PC-3 (cell line): ENCODE measurements at places on chromosomes 2 and 18. TPM values are rescaled to one million over a fixed set of nuclear protein-coding genes. Genes with fewer than 3 reads are reported as not detected.
A peak's percentile ranks its signal among the peaks of the same experiment; 100 is the strongest.

Gene MATN3
- 1.1 and 1.6 TPM in 2 replicates for total RNA-seq

Gene MERTK
- total RNA-seq, result 2.5 and 3.9 TPM in 2 replicates

Gene MFSD2B
- total RNA-seq, result not detected in 2 replicates

Gene RFTN2
- 0.07 TPM in 1 of 2 replicates, not detected in the other for total RNA-seq

Gene LYPD1
- 16.1 and 18.7 TPM in 2 replicates for total RNA-seq

Gene TDRD15
- total RNA-seq, result not detected in 2 replicates

Gene OXER1
- total RNA-seq, result not detected in 2 replicates

Gene ECEL1
- total RNA-seq, result not detected in 2 replicates

DNA sequence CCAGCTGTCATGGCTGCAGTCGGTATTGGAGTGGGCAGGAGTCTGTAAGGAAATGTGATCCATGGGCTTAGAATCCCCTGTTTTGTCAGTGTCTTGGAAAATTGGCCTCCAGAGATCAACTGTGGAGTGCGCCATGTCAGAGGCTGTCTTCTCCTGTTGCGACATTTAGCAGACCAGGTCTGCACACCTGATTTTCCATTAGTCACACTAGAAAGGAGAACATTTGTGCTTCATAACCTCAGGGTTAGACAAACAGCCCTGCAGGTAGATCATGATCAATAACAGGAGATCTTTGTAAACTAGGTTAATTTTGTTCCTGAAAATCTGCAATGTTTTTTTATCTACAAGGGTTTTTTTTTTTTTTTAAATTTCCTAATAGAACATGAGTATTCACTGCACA is 28.0 kb downstream of the LDLRAD4 start:
- no peak for DNase-seq

DNA sequence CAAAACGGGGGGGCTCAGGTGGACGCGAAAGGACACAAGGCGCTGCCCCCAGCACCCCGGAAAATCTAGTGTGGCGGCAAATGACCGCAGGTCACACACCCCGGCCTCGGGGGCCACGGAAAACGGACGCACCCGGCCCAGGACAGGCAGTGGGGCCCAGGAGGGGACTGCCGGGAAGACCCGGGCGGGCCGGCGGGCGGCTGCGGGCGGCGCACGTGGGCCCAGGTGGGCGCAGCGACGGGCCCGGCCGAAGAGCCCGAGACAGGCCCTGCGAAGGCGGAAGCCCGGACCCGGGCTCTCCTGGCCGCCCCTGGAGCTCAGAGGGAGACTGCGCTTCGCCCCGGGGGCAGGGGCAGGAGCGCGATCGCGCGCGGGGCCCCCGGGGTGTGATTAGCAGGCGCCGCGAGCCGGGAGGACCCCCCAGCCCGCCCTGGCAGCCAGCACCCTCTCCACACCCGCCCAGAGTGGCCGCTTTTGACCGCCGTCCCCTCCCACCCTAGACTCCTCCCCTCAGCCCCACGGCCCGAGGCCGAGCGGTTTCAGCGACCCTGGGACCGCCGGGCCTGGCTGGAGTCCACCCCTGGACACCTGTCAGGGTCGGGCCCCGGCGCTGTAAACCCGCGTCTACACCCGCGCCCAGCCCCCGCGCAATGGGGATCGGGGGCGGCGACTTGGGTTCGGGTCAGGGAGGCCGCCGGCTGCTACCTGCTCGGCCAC is 773 bp downstream of the MBP start:
- peak; percentile 45 for DNase-seq

- no peak for DNase-seq
These were observed 86.0 kb downstream of the FMNL2 start for GRCh38 chr2:152420936-152421335.

DNA sequence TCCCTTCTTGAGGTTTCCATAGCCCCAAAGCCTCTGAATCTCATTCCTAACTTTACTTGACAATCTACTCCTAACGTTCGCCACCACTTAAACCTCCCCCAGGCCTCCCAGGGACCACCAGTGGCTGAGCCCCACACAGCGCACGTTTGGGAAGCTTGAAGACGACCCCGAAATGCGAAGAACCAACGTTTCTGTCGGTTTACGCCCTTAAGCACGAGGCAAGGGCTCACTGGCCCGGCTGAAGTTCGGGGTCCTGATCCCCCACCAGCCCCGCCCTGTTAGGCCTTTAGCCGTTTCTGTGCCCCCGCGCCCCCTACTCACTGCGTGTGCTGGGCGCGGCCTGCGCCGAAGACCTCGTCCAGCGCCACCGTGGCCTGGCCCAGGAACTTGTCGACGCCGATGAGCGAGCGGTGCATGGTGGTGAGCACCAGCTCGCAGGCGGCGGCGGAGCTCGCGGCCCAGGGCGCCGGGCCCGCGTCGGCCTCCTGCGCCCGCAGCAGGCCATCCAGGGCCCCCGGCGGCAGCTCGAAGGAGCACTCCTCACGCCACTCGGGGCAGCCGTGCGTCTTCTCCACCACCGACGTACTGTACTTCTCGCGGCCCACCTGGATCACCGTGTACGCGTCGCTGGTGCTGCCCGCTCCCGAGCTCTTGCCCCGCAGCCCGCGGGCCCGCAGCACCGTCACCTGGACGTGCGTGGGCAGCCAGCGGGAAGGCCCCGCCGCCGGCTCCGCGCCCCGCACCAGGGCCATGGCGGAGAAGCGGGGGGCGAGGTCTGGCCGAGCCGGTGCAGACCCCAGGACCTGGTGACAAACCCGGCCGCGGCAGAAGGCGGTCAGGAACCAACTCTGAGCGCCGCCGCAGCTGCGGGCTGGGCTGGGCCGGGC is 479 bp downstream of the RAB11FIP5 start:
- DNase-seq, result peak; percentile 36

GRCh38 chr2:27323596-27324285 is 844 bp upstream of the MPV17 start:
- peak; percentile 6 for DNase-seq

DNA sequence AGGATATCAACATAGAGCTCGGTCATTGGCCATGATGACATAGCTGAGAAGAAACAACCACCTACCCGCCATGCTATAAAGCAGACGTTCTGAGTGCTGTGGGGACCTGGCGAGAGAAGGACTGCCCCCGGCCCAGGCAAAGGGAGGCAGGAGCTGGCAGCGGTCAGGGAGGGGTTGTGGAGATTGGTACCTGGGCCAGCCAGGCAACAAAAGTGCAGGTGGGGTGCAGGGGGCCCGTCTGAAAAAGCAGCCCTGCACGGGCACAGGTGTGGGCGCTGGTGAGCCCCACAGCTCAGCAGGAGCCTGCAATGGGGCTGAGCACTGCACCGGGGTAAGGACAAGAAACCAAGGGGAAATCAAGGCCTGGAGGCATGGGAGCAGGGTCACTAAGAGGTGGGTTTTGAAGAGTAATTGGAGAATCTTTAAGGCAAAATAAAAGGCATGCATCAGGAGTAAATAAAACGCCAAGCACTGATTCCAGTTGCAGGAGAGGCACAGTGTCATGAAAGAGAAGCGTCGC is 464.0 kb downstream of the EIPR1 start:
- DNase-seq, result no peak

DNA sequence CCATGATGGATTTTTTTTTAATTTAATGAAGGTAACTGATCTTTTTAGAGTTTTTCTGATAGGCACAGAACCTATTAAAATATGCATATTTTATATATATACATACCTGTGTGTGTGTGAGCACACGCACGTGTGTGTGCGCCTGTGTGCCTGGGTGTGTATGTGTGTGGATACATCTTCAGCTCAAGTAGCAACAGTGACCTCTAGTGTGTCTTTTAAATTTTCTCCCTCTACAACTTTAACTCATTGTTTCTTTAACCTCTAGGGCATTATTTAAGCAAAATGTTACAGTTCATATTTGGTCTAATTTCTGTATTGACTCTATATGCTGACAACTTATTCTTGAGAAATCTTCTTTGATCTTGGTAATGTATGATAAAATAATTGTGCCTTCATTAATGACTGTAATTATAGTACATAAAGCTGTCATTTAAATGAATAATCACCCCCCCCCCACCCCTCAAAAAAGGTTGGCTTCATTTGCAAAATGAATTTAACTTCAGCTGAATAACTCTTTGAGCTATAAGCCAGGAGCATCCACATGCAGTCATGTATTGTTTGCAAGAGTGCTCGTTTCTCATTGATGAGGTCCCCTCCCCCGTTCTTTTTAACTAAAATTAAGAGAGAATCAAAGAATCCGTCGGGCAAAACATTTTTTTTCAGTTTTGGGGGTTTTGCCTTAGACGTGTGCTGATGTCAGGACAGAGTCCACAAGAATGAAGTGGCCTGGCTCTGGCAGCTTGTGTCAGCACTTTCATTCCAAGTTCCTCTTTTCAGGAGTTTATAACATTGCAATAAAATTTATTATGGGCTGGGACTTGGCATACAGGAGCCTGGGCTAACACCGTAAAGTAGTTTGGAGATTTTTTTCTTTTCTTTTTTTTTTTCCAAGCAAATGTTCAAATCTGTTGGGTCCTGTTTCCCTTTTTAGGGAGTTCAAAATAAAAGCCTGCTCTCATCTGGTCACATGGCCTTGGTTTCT is 80.0 kb downstream of the ETAA1 start:
- DNase-seq, result peak; percentile 76

DNA sequence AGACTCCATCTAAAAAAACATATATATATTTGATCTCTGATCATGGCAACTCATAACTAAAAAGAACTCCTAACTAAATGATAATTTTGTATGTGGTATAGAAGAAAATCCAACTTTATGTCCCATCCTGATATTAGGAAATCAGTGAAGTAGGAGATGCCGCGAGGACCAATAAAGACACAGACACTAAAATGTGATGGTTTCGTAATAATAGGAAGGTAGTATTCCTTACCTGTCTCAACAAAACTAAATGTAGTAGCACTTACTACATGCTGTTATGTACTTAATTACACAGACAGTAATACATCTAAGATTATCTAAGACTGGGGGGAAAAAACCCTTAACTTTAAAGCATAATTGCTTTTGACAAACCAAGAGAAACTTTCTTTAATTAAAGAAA is 63.5 kb downstream of the TRIP12 start:
- DNase-seq, result no peak

- peak; percentile 62 for DNase-seq
These were observed 143.1 kb downstream of the KCTD1 start for GRCh38 chr18:26405190-26405801.

DNA sequence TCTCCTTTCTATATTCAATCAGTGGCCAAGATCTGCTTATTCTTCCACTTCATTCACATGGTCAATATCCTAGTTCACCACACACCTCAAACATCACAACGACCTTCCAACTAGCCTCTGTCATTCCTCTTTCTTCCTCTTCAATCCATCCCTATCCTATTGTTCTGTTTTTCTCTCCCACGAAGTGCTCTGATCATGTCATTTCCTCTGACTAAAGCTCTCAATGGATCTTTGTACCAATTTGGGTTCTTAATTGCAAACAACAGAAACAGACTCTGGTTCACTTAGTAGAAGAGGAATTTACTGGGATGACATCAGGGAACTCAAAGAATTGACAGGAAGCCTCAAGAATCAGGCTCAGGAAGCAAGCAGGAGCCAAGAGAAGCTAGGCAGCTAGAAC is 23.5 kb downstream of the WNT10A start:
- DNase-seq, result no peak

DNA sequence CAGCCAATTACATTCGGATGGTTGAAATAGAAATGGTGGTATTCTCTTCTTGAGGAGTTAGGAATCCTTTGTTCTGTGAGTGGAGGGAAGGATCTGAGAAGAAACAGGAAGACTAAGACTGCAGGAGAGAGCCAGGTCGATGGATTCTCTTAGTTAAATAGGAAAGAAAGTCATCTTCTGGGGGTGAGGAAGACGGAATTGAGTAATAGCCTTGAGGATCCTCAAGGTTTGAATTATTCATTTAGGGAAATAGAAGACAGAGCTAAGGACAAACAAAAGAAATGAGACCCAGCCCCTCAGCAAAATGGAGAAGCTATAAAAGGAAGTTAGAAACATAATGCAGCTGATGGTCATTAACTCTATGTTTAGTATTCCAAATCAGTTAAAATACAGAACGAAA is 1.8 kb downstream of the LAPTM4A start:
- DNase-seq, result no peak

DNA sequence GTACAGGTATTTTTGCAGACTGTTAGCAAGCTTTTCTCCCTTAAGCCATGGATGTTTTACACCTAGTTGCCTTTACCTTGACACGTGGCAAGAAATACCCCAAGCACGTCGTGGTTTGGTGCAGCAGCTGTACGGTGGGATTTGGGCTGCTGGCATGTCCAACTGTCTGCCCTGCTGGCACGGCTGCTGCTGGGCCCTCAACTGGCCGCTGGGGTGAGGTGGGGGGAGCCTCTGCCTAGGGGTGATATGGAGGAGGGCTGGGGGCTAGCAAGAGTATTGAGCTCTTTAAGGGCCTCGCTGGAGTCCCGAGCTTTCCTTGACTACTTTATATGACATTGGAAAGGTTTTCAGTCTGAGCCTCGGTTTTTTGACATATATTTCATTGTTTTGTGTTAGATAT is 41.6 kb downstream of the LPIN1 start:
- no peak for DNase-seq

DNA sequence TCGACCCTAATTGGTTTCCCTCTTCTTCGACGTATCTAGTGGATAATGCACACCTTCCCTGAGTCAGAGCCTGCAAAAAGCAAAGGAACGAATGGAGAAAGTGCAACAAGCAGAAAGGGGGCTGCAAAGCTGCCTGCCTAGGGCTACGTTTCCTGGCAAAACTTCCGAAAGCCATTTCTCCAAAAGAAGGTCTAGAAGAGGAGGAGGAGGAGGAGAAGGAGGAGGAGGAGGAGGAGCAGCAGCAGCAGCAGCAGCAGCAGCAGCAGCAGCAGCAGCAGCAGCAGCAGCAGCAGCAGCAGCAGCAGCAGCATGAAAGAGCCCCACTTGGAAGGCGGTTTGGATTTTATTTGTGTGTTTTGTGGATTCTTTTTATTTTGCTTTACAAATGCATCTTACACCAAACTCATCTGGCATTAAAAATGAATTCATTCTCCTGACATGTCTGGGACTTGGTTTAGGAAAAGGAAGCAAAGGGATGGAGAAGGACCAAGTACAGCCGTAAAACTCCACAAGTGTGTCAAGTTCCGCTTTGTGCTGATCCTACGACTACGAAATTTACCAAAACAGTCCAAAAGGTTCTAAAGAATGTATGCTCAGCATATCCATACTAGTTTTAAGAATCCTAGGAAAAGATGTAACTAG is 2.0 kb downstream of the TCF4 start:
- no peak for DNase-seq

- no peak for DNase-seq
These were observed 248.7 kb downstream of the MEIS1 start for GRCh38 chr2:66683599-66683998.

- no peak for DNase-seq
These were observed 186.9 kb downstream of the TTC32 start for GRCh38 chr2:19714926-19715325.

DNA sequence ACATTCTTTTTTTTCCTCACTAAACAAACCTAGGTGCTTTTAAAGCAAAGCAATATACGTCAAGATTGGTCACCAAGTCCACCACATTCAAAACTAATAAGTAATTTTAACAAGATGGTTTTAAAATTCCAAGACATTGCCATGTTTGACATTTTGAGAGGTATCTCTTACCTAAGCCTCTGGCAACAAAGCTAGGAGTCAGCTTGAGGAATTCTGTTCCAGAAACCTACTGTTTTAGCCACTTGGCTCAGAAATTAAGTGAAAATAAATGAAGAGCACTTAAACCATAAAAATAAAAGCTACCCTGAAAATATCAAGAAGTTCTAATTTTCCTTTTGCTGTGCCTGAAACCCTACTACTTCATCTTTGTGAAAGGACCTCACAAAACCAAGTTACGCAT is 30.0 kb upstream of the CHMP3 start:
- DNase-seq, result no peak
